ENCODE measurements at places on chromosomes 12 and 14.

- no peak for DNase-seq
Measured at GRCh38 chr12:2644683-2645405, 149.9 kb upstream of the FKBP4 start.

DNA sequence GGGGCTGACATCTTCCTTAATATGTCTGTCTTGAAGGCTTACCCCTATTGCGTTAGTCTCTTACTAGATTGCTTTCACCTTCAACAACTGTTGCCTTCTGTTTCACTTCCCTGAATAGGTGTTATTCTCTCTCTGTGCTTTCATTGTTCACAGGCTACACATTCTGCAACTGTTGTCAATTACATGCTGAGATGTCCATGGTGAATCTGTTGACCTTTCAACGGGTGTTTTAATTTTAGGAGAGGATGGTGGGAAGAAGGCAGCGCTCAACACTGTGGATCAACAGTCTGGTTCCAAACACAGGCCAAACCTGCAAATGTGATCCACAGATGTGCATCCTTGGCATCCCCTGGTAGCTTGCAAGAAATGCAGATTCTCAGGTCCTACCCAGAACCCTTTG lies 101.9 kb downstream of the DACT1 start:
- no peak for DNase-seq

DNA sequence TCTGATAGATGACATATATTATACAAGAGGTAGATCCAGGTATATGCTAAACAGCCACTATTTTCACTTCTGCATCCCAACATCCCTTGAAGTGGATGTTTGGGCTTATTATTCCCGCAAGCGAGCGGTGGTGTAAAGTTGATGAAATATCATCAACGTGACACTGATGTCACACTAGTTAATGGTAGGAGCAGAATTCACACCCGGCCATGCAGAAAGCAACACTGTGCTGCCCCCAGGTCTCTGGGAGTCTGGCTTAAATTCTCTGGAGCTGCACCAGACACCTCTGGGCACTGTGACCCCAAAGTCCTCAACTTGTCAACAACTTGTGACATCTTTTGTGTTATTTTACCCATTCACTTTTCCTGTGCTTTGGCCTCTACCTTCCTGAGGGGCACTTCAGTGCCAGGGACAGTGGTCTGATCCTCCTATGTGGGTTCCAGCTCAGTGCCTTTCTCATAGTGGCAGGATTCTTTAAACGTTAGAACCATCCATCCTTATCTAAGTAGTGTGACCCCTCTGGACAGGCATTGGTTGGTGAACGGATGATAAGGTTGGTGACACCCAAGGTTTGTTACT lies 952 bp downstream of the DRAM1 start:
- DNase-seq: no peak

DNA sequence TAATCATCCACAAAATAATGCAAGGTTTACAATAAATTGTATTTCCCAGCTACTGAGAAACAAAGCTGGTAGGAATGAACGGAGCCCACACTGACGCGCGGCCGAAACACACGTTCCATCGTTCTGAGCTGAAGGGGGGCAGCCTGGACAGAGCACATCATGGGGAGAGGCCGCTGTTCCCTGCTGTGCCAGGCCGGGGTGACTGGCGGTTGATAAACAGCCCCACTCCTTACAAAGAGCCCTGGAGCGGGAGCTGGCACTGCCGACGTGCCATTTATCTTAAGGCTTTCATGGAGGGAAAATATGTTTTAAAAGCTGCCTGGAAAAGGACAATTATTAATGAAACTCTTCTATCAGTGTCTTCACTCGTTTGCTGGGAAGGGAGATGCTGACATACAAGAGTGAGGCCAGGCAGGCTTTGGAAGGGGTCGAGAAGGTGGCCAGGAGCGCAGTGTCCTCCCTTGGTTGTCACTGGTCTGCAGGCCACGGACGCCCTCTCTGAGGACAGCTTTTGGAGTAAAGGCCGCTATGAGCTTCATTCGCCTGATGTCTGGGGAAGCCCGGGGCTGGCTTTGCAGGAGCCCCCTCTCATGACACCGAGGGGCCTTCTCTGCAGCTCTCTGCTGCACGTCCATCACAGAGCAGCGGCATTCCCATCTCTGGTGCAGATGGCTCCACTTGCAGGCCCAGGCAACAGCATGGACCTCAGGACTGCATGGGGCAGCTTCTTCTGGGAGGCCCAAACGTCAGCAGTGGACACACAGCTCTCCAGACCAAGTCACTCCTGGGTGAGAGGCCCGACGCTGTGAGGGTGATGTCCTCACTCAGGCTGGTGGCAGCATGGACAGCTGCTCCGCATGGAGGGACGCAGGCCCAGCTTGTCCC lies 355.3 kb upstream of the SFSWAP start:
- no peak for DNase-seq

DNA sequence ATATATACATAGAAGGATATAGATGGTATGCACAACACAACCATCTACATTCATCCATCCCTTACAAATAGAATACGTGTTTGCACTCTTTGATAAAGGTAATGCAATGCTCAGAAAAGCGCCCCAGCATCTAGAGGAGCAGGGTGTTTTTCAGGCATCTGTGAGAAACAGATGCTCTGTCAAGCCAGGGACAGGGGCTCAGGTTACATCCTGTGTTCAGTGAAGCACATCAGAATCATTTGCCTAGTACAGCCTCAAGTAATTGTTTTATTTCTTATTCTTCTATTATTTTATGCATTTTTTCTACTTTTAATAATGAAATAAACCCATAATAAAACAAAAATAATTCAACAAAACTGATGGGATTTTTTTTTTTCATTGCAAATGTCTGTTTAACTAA lies 50.5 kb upstream of the HIF1A start:
- DNase-seq: no peak

All from activated naive CD4-positive, alpha-beta T cell (primary cell).